Ovary (tissue), 10 donors: ENCODE measurements at places on chromosomes 16 and 17.

GRCh38 chr17:73390851-73391250 lies 79.0 kb upstream of the CDC42EP4 start:
- DNase-seq: no peak

DNA sequence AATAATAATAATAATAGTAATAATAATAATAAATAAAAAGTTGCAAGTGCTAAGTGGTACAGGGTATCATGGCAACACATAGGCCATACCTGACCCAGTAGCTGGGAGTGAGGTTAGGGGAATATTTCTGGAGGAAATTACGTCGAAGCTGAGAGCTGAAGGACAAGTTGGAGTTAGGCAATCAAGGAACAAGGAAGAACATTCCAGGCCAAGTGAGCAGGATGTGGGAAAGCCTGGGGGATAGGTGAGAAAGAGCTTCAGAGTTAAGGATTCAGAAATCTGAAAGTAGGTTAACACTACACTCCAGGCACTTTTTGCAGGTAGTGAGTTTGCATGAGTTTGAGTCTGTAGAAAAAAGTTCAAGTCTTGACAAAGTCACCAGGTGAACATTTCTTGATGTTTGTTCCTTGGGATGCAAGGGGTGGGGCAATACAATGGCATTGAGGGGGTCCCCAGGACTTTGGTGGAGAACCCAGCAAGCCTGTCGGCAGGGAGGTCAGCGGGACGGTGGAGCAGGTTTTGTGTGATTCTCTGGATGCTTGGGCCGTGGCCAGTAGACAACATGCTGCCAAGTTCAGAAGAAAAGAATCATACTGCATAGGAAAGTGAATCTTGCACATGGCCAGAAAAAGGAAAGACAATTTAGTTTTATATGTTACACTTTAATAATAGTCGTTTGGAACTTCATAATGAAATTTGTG lies 27.7 kb upstream of the MPHOSPH6 start:
- DNase-seq: peak; percentile 33

GRCh38 chr16:6059671-6060070 lies 962.1 kb upstream of the EEF2KMT start:
- no peak for DNase-seq

- DNase-seq: no peak
These were observed 20.4 kb upstream of the NUP93 start for GRCh38 chr16:56709443-56710040.

DNA sequence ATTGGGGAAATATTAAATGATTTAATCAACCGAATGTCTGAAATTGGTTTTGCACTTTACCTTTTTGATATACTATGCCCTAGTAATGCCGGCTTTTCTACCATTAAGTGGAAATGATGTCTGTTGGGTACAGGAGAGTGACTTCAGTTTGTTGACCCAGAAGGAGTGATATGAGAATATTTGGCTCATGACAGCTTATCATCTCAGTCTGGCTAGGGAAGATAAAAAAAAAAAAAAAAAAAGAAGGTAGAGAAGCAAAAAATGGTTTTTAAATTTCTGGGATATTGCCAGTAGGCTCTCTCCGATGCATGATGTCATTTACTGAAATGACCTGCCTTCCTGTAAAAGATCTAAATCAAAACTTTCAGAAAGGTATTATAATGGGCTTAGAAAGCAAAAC lies 69.0 kb downstream of the CNTNAP4 start:
- DNase-seq: no peak

DNA sequence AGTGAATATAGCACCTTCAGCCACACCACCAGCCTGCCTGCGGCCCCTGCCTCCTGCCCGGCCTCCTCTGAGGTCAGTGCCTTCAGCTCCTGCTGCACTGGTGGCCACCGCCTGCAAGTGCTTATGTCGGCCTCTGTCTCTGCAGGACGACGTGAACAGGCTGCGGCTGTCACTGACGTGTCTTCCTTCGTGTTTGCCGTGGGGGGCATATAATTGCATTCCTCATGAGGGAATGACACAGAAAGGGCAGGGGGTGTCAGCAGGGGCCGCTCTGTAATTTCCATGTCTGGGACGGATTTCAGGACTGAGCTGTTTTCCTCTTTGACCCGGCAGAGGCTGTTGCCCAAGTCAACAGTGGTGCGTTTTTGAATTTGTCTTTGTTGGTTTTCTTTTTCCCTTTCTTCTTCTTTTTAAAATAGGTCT lies 28.5 kb downstream of the CMIP start:
- DNase-seq: no peak

GRCh38 chr16:78882751-78883150 lies 717.8 kb downstream of the MAF start:
- no peak for DNase-seq

DNA sequence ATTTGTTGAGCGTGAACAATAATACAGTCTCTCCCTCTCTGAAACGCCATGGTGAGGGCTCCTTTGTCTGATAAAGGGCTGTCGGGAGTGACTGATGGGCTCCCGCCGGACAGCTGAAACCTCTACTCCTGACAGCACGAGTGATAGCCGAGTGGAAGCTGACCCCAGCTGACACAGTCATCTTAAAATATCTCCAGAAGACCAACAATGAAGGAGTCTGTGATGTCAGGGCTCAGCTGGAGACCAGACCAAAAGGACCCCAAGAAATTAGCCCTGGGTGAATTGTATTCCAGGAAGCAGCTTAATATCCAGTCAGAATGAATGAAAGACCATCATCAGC lies 22.4 kb downstream of the CCDC182 start:
- no peak for DNase-seq

DNA sequence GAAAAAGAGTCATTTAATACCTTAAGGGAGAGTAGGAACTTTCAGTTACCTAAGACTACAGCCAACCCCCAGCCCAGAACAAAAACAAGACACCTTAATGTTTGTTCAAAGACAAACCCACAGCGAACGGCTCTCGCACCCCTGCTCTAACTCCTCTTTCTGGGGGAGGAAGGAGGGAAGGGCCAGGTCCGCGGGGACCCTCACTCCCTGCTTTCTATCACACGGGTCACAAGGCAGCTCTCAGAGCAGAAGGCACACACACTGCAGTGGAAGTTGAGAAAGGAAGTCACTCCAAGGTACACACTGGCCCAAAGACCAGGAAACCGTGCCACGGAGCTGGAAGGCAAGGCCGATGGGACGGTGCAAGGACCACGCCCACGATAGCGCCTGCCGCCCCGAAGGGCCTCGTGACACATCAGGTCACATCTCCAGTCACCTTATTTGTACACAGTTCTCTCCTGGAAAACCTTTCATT lies 10.0 kb downstream of the LITAFD start:
- no peak for DNase-seq

- no peak for DNase-seq
These were observed 665.0 kb downstream of the WWOX start for GRCh38 chr16:78764478-78764877.

DNA sequence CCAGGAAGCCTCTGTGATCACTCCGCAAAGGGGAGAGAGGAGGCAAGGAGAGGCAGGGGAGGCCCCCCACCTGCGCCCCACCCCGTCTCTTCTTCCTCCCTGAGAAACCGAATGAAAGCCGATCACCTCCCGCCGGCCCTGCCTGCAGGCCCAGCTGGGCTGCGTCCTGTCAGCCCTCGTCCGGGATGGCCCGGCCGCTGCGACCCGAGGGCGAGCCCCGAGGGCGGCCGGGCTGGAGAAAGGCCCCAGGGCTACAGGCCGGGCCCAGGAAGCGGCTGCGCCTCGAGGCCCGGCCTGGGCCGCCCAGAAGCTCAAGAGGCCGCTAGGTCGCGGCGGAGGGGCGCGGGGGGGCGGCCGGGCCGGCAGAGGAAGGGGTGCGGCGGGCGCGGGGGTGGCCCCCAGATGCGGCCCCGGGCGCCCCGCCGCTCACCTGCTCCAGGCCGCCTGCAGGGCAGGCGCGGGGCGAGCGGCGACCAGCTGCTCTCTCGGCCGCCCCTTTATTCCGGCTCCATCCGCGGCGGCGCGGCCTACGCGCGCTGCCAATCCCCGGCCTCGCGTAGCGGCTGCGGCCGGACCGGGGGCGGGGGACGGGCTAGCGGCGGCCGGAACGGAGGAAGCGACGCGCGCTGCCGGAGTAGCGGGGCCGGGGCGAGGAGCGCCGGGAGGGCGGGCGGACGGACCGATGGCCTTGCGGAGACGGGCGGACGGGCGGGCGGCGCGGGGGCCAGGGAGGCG lies at the start of gene ZNF319:
Gene ZNF319 (minus strand): TSS at position 702 of the 735 bp plus-strand sequence. CDS start 2,407 bp downstream, outside the sequence.
- peak; percentile 28 for DNase-seq

GRCh38 chr17:58593123-58593522 lies 78.7 kb upstream of the MTMR4 start:
- no peak for DNase-seq

- no peak for DNase-seq
These were observed 24.0 kb downstream of the TAT start for GRCh38 chr16:71552698-71553503.

GRCh38 chr16:76955629-76956028 lies 235.4 kb upstream of the MON1B start:
- no peak for DNase-seq

GRCh38 chr17:80318166-80318565 lies 57.5 kb downstream of the RNF213 start:
- DNase-seq: no peak

GRCh38 chr17:4144422-4144747 lies 1.4 kb downstream of the CYB5D2 start:
- DNase-seq: no peak

DNA sequence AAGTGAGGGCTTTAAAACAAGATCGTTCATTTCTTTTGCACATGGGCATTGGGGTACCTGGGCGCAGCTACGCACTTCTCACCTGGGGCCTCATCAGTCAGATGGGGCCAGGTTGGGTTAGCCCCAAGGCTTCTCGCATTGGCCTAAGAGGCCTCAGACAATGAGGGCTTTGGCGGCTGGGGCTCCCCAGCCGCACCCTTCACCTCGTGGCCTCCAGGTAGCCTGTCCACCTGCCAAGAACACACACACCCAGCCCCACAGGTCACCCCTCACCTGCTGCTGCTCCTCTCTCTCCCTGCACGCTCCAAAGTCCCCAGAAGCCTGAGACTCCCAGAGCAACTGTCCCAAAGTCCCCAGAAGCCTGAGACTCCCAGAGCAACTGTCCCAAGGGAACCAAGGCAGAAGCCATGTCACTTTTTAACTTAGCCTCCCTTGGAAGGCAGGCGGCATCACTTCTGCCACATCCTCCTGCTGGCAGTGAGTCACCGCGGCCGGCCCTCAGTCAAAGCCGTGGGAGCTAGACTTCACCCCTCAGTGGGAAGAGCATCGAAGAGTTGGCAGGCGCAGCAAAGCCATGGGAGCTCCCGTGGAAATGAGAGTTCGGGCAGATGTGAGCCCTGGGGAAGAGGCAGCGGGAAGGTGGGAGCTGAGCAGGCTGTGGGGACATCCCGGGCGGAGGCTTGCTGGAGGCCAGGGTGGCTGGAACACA lies 78.9 kb upstream of the PLCG2 start:
- no peak for DNase-seq

- DNase-seq: no peak
These were observed 37.0 kb downstream of the STX8 start for GRCh38 chr17:9538626-9539025.

GRCh38 chr17:51638971-51639370 lies 378.6 kb downstream of the UTP18 start:
- no peak for DNase-seq

- DNase-seq: no peak
These were observed 56.5 kb downstream of the DNAH2 start for GRCh38 chr17:7774055-7774521.

DNA sequence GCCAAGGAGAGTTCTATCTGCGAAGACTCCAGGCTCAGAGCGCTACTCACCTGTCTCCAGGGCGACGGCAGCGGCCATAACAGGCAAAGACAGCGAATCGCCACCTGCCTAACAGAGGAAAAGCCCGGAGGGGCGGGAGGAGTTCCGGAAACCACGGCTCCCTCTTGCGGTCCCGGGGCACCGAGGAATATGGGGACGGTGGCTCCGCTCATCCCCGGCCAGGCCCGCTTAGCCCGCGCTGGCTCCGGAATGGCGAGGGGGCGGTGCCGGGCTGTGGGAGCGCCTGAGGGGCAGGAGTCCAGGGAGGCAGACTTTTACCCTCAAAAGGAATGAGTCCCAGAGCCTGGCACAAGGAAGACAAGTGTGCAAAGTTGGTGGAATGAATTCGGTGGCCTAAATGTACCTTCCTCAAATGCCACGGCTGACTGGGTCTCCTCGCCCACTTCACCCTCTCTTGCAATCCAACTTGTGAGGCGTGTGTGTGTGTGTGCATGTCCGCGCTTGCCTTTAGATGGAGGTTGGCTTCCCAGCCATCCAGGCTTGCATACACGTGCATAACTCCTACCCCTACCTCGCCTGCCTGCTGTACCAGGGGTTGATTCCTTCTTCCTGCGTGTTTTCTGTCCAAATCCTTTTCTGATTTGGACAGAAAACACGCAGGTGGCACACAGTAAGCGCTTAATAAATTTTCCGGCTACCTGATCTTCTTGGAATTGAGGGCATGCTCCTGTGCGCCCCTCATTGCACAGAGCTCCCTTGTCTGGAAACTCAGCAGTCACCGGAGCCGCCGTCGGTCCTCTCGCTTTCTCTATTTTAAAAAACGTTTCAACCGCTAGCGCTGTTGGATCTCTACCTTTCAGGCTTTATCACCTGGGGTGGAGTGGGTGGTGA lies 3.5 kb downstream of the C17orf100 start:
- no peak for DNase-seq

- no peak for DNase-seq
These were observed 27.4 kb upstream of the MRC2 start for GRCh38 chr17:62599964-62600657.

- no peak for DNase-seq
These were observed 349.9 kb downstream of the MAF start for GRCh38 chr16:79250502-79251098.

GRCh38 chr17:68437979-68438822 lies 19.1 kb downstream of the WIPI1 start:
- DNase-seq: no peak

GRCh38 chr16:9099131-9099625 lies 7.7 kb downstream of the HAPSTR1 start:
- DNase-seq: no peak

GRCh38 chr17:69709441-69709840 lies 294.9 kb downstream of the MAP2K6 start:
- no peak for DNase-seq

DNA sequence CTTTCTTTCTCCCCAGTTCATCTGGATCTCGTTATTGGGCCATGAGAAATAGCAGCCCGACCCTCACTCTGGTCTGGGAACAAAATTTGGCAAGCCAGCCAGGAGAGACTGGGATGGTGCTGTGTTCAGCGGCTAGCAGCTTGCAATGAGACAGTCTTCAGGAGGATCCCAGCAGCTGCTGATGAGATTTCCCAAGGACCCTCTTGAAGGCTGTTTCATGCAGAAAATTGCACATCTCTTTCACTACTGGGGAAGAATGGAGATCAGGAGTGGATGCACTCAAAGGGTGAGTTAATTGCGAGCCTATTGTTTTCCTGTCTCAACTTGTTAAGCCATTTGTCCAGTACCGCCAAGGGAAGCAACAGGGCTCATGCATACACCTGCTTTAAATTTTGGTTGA lies 5.5 kb upstream of the COIL start:
- no peak for DNase-seq
